GM03348 (cell line): ENCODE measurements at places on chromosomes 3 and 15.
A peak's percentile ranks its signal among the peaks of the same experiment; 100 is the strongest.

GRCh38 chr3:187181454-187182170 is 15.7 kb upstream of the RTP1 start:
- no peak for DNase-seq

GRCh38 chr3:194080436-194080835 is 55.5 kb upstream of the HES1 start:
- no peak for DNase-seq

- peak; percentile 76 for DNase-seq
Measured at GRCh38 chr3:177934001-177934891, 602.0 kb upstream of the KCNMB2 start.

DNA sequence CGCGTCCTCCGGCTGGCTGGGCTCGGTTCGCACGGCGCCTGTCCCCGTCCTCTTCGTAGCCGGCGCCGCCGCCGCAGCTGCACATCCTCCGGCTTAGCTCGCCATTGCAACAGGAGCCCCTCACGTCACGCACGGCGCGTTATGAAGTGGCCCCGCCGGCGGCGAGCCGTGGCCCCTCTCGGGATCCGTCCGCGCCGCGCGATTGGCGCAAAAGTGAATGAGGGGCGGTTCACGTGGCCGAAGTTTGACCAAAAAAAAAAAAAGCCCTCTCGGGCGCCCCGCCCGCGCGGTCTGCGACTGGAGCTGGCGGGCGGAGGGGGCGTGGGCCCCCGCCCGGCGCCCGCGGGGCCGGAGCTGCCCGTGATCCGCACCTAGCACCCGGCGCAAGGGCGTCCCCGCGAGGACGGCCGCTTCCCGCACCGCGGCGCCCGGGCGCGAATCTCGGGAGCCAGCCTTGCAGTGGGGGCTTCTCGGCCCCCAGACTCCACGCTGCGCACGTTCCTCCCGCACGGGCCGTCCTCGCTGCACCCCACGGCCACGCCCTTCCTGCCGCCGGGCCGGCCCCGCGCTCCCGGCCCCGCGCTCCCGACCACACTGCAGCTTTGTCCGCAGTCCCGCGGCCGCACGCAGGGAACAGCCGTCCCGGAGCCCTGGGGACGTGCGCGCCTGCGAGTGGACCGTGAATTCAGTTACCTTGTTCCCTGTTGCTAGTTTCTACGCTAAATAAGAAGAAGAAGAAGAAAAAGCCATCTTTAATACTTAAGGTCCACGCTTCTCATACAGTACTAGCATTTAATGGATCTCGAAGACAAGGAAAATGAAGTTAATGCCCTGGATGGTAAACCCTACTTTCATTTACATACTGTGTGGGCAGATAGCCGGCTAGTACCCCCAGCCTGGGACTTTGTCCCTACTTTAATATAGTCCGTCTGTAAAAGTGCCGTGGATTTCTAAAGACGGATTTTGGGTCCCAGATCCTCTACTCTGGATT is at the start of gene CHSY1:
CHSY1 (minus strand) TSS at position 219 of the 991 bp plus-strand sequence. CDS start 592 bp downstream, outside the sequence.
- DNase-seq = peak; percentile 93

DNA sequence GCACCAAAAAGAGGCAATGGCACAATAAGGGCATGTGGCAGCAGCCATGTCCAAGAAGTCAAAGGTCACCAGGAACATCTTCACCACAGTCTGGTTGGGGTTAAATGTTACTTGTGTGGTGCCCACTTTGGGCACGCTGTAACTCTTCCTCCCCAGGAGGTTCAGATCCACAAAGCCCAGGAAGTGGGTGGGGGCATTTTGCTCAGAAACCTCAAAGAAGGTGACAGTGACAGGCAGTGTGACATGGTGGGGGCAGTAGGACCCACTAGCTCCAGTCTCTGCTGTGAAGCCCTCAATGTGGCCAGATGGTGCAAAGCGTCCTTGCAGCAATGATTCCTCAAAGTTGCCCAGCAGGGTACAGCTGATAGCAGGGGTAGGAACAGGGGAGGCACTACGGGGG is 5.8 kb downstream of the ZNF80 start:
- no peak for DNase-seq

DNA sequence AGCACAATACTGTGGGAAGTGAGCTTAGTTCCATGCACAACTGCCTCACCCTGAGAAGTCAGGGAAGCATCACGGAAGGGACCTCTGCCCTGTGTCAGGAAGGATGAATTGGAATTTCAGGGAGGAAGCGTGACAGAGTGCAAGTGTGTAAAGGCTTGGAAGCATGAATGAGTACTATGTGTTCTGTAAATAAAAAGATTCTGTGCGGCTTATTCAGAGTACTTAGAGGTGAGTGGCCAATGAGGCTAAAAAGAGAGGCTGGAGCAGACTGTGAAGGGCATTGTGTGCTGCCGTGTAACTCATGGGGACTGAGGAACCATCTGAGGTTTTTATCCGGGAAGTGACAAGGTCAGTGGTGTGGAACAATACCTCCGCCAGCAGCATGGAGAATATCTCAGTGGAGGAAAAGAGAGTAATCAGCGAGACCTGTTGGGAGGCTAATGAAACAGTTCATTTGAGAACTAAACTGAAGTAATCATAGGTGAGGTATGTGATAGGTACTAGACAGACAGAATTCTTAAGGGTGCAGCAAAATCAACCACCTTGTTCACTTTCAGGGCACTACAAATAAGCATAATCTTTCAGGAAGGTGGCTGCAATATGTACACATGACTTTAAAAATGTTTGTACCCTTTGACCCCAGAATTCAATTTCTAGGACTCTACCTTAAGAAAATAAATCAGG is 64.9 kb upstream of the SPRED1 start:
- no peak for DNase-seq

DNA sequence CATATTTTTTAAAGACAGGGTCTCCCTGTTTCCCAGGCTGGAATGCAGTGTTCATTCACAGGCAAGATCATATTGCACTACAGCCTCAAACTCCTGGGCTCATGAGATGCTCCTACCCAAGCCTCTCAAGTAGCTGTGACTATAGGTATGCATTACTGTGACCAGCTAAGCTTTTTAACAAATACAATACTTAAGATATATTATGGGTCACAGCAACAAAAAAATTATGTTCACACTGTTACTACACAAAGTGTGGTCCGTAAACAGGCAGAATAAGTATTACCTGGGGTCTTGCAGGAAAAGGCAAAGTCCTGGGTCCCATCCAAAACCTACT is 152.5 kb downstream of the VPS13C start:
- DNase-seq = no peak

DNA sequence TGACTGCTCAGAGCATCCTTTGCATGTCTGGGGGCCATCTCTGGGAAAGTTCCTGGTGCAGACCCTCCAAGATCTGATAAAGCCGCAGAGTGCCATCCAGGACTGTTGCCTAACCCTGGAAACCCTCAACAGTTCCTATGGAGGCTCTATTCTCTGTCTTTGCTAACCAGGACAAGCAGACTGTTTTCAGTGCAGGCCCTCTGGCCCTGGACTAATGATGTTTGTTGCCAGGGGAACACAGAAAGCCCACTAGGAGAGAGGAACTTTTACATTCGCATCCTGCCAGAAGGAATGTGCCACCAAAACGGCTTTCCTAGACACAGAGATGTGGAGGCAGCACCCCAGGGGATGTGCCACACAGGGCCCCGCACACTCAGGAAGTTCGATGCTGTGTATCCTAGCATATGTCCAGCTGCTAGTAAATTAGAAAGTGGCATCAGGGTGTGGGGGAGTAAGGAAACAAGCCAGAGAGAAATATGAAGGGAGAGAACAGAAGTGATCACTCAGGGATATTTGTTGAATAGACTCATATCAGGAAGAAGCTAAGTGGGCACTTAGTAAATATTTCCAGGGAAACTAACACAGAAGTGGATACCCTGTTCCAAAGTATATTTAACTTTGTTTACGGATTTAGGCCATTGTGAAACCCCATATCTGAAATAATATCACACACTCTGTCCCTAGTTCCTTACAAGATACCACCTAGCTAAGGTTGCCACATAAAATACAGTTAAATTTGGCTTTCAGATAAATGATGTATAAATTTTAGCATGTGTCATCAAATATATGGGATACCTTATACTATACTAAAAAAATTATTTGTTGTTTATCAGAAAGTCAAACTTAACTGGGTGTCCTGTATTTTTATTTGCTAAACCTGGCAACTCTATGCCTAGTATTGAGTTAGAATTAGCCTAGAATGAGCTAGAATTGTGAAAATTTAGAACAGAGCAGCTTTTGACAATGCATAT is 29.9 kb upstream of the TMOD3 start:
- DNase-seq = no peak

DNA sequence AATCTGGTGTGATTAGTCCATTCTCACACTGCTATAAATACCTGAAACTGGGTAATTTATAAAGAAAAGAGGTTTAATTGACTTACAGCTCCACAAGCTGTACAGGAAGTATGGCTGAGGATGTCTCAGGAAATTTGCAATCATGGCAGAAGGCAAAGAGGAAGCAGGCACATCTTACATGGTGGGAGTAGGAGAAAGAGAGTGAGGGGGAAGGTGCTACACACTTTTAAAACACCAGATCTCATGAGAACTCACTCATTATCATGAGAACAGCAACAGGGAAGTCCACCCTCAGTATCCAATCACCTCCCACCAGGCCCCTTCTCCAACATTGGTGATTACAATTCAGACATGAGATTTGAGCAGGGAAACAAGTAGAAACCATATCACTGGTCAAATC is 24.0 kb upstream of the ACP3 start:
- DNase-seq = no peak

DNA sequence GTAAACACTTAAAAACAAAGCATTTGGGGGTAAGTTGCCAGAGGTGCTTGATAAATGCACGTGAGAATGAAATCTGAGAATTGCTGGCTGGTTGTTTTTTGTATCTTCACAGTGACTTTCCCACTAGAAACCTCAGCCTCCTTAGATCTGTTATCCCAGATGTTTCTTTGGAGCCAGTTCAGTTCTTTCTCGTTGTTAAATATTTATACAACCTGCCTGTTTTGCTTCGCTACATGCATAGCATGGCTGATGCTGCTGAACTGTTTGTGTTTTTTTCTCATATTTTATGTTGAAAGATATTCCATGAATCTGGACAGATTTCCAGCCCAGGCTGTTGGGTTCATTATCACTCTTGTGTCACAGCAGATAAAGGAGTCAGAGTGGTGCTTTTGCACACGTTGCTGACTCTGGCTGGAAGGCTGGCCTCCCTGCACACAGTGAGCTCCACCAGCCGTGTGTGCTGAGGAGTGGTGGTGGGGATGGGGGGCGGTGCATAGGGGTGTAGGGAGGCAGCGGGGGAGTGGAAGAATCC is 80.2 kb downstream of the ARNT2 start:
- DNase-seq = no peak

DNA sequence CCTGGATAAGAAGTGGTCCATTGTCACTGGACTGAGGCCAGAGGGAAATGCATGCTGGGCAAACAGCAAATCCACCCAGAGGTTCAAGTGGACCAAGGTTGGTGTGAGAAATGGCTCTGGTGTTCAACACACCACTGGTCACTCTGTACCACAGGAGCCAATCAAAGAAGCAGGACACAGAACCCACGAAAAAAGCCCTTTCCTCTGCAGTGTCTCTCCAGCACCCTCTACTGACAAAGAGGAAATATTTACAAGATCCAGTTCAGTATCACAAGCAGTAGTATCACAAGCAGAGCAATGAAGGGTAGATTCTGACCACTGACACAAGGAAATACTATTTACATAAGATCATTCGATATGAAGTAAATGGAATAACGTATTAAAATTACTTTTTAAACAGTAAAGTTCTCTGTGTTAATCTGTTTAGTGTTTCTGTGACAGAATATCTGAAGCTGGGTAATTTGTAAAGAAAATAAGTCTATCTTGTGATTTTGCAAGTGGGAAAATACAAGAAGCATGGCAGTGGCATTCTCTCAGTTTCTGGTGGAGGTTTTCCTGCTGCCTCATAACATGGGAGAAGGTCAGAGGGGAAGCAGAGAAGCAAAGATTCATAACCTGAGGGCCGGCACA is 390.7 kb downstream of the EFHB start:
- no peak for DNase-seq

DNA sequence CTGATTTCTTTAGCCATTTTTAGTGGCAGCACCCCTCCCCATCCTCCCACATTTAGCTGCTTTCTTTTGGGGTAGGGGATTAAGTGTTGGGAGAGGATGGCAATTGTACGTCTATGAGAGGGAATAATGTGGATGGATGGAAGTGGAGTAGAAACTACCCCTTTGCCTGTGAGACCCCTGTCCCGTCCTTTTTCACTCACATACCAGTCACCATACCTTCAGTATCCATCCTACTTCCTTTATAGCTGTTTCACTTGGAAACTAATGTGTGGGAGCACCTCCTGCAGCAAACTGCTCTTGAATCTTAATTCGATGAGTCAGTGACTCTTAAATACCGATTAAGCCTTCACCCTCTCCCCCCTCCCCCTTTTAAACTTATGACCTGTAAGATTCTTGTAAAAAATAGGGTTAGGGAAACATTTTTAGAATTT is 730 bp downstream of the SPRED1 start:
- peak; percentile 35 for DNase-seq
